CD4-positive, alpha-beta T cell treated with Interleukin-17A for 4 hours (primary cell): ENCODE measurements at places on chromosomes 4 and X.
A peak's percentile ranks its signal among the peaks of the same experiment; 100 is the strongest.

DNA sequence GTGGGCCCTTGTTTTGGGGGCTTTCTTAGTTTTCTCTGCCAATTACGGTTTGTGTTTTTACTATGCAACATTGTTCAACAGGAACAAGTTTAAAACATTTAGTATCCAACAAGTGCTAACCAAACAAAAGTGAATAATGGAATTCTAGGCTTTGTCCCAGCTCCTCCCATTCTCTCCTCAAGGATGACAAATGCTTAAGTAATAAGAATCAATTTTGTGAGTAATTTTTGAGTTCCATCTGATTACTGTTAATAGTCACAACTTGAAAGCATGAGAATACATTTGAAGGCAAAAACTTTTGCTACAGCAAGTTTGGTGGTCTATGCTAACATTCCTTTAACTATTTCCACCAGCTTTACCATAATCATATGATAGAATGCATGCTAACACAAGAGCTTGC, 78.1 kb upstream of the HPGD start:
- no peak for DNase-seq

- no peak for DNase-seq
These were observed 72.4 kb upstream of the MSANTD1 start for GRCh38 chr4:3176367-3177229.

GRCh38 chr4:132642016-132642817, 506.9 kb upstream of the PCDH10 start:
- no peak for DNase-seq

DNA sequence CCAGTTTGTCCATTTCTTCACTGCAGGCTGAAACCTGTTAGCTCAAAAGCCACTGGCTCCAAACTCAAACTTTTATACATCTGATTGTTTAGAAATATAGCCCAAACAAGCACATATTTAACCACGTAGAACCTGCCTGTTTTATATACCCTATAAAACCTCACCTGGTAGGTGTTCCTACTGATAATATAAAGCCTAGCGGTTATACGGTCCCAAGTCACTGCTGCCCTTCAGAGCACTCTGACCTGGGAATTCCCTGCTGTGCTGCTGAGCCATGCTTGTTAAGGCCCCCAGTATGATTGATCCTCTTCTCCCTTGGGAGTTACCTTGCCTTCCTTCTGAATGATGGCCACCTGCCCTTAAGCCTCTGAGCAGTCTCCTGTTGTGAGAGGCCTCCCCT, 432.8 kb upstream of the LCORL start:
- no peak for DNase-seq

DNA sequence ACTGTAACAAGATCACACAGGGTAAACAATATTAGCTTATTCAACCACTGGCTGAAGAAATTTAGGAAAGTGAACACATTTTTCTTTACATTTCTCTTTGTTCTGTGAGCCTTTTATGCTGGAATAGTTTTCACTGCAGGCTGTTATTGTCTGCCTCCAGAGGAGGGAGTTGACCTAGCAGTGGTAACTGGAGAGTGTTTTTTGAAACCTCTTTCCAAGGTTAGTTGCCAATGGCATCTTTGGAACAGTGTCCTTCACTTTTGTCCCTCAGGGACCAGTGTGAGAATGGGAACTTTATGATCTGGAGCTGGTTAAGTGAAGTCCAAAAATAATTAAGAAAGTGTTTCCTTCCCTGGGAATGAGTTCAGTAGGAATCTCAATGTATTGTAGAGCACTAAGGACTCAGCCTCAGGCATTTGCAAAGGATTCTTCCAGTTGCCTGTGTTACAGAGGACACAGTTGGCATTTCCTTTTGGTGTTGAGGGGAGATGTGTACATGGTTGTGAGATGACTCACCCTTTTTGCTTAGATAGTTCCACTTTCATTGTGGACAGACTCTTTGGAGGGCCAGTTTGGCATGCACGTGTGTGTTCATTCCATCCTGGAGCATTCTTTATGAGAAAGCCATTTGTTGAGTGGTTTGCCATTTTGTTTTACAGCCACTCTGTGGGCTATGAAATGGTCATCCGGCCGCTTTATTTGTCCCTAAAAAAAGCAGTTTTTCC, 61.3 kb downstream of the AR start:
- no peak for DNase-seq

DNA sequence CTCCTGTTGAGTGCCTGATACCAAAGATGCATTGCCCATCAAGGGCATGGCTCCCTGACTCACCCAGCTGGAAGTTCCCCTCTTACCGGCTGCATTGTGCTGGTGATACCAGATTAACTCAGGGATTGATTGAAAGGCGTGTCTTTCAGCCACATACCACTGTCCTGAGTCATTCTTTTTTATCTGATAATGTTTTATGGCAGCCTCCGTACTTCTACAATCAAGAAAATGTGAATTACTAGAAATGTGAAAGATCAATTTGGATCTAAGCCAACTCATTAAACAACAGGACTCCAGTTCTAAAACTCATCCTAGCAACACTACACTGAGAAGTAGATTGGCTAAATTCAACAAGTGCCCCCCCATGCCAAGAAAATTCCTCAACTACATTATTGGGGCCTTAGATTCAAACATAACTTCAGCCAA, 40.0 kb downstream of the TXK start:
- no peak for DNase-seq

DNA sequence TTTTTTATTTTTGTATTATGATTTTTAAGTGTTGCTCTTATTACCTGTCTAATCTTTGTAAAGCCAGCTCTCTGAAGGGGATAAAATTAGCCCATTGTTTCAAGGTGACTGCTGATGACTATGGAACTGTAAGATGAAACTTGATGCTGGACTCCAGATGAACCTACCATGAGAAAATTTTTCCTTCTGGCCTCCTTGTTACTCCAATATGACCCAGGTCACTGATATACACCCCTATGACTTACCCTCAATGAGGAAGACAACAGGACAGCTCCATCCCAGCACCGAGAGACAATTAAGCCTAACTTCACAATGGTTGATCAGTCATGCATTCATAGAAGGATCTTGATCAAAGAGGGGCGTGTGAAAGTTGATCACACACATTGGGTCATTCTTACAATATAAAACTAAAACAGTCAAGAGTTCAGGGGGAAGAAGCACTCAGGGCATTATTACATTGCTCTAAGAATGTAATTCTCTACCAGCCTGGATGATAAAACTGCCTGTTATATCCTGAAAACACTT, 230.8 kb upstream of the AGTR2 start:
- DNase-seq, result no peak

- DNase-seq, result peak; percentile 57
These were observed 186.6 kb upstream of the LEF1 start for GRCh38 chr4:108355186-108355901.

DNA sequence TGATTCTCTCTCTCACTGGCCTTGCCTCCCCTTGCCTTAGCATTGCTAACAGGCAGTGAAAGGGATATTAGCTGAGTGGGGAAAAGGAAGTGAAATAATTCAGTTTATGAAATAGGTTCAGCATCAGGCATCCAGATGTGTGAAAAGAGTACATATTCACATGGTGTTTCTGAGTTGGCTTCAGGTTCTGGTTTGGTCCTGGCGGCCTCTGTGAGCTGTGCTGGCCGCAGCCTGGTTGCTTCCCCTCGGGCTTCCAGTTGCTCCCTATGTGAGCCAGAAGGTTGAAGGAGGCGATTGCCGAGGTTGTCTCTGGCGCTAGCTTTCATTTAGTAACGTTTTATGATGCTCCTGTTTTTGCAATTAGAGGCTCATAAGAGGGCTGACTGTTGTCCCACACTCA, 99.1 kb upstream of the TLR2 start:
- DNase-seq, result no peak

- no peak for DNase-seq
These were observed 47.2 kb upstream of the PPP1R2C start for GRCh38 chrX:42825201-42825600.

DNA sequence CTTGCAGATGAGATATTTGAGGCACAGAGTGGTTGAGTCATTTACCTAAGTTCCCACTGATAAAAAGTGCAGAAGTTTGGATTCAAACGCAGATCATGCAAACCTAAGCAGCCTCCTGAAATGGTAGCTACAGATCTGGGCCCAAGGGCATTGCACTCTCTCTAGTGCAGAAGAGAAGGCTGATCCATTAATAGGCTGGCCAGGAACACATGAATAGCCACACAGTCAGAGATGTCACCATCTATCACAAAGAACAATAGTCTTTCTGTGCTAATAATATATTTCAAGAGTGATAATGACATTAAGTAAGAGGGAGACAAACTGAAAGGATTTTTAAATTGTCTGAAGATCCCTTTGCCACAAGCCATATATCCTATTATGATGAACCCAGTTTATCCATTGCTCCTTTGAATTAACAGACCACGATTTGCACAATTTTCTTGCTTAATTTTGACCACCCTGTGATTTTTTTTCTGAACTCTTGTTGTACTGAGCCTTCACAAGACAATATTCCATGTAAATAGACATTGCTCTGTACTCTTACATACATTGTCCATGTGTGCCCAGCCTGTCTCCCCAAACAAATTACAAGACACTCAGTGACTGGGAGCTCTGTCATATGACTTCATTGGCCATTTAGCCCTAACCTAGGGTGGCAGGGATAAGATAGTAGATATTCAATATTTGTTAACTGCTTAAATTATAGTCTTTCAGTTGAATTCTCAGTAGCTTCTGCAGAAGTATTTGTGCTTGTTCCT, 112.4 kb upstream of the RBPJ start:
- no peak for DNase-seq

DNA sequence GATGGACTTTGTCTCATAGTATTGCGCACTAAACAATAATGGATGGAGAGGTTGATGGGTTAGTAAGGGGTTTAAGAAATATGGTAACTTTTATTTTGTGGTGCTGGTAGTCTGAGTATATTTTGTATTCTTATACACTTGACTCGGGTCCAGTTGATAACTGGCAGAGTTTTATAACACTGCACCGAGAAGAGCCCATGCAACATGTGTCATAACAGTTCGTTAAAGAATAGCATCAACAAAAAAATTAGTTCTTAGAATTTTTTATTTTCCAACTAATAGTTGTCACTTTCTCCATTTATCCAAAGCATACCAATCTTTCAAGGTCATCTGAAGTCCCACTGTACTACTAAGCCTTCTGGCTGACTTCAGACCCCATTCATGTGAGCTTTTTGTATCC, 175.1 kb downstream of the SOWAHB start:
- DNase-seq, result no peak

GRCh38 chrX:1292575-1293290, 24.1 kb downstream of the CSF2RA start:
- no peak for DNase-seq

- no peak for DNase-seq
These were observed 231.3 kb upstream of the PITX2 start for GRCh38 chr4:110854021-110854678.

DNA sequence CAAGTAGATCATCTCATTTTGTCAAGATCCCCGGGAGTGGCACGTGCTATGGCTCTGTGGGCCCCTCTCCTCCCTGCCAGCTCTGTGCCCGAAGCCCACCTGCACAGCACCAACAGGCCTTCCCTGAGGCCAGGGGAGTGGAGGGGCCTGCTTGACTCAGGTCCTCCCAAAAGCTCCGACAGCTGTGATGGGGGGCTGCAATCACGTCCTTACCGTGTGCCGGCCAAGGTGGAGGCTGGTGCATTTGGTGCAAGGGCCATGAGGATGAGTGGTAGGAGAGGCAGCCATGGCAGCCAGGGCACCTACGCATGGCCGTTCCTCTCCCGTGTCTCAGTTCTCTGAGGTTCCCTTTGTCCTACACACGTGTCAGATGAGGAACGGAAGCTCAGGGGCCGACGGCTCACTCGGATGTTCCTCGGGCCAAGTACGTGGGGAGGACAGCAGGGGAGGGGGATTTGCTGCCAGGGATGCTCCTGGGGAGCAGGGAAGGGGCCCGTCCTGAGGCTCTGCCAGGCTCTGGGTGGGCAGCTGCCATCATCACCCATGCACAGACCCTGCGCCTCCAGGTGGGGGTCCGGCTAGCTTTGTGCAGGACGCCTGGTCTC, 95.8 kb downstream of the HMX1 start:
- no peak for DNase-seq

GRCh38 chr4:55438314-55438713, 42.6 kb downstream of the TMEM165 start:
- no peak for DNase-seq

- no peak for DNase-seq
These were observed 951.8 kb upstream of the IGFBP7 start for GRCh38 chr4:58061967-58062366.

DNA sequence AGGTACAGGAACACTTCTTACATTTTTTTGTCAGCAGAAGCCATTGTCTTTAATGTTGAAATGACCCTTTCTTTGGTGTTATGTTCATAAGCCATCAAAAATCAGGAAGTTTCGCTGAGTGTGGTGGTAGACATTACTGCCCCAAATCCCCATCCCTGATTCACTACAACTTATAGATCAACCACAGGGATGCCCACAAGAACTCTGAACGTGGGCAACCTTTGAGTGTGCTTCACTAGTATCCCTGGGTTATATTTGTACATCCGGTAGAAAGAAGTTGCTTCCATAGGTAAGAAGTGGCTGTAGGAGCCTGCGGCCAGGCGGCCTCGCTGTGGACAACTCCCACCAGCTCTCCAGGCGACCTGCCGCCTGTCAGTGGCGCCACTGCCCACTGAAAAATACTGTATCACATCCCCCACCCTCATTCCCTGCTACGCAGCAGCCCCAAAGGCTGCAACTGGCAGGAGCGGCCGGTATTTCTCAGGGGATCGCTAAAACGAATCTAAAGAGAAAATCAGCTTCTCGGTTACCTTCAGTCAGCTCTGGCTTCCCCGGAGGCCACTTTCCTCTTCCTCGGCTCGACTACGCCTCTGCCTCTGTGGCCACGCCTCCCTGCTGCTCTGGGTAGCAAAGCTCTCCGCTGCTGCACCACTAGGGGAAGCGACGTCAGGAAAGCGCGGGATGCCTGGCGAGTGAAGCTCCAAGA, 13.9 kb upstream of the ETDC start:
- DNase-seq, result peak; percentile 71

DNA sequence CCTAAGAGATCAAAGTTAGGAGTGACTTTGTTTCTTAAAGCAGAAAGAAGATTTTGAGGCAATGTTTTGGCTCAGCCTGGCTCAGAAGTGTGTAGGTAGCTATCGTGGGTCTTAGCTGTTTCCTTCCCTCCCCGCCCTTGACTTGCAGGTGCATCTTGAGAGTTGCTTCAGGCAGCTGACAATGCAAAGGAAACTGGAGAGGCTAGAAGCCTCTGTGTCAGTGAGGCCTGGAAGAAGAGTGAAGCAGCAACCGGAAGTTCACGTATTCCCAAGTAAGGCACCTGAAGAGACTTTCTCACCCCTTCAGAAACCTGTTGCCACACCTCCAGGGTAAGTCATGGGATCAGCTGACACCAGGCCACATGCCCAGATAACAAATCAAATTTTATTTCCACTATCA, 10.6 kb upstream of the XKRX start:
- DNase-seq, result peak; percentile 36

DNA sequence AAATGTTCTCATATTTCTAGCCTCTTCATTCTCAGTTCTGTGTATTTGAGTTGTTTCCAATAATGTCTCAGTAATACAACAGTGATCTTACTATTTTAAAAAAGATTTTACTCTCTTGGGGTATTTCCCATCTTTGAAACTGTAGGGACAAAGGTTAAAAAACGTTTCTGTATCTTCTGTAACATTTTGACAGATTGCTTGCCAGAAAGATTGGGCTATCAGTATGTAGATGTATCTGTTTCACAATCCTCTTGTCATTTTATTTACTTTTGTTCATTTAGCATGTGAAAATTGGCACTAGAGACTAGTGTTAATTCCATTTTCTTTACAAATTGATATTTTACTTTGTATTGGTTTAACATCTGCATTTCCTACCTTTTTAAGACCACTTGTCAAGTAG, 6.2 kb upstream of the CXCL9 start:
- DNase-seq, result no peak

GRCh38 chr4:108560616-108561015, 59.8 kb upstream of the RPL34 start:
- no peak for DNase-seq
